Stimulated activated CD8-positive, alpha-beta memory T cell treated with anti-CD3 and anti-CD28 coated beads, Interleukin-15, amount 100 ng/mL, for 24 hours (primary cell): ENCODE measurements at places on chromosomes 2 and 18.

DNA sequence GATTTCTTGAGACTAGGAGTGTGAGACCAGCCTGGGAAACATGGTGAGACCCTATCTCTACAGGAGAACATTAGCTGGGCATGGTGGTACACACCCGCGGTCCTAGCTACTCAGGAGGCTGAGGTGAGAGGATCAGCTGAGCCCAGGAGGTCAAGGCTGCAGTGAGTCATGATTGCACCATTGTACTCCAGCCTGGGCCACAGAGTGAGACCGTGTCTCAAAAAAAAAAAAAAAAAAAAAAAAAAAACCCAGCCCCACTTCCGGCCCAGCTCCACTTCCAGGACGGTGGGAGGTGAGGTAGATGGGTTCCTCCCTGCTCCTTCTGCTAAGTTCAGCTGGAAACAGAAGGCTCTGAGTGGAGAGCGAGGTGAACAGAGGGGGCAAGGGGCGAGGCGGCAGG, 41.4 kb upstream of the NFATC1 start:
- DNase-seq: no peak

- no peak for DNase-seq
Observed at GRCh38 chr2:40043641-40044040, 264.6 kb upstream of the THUMPD2 start.

DNA sequence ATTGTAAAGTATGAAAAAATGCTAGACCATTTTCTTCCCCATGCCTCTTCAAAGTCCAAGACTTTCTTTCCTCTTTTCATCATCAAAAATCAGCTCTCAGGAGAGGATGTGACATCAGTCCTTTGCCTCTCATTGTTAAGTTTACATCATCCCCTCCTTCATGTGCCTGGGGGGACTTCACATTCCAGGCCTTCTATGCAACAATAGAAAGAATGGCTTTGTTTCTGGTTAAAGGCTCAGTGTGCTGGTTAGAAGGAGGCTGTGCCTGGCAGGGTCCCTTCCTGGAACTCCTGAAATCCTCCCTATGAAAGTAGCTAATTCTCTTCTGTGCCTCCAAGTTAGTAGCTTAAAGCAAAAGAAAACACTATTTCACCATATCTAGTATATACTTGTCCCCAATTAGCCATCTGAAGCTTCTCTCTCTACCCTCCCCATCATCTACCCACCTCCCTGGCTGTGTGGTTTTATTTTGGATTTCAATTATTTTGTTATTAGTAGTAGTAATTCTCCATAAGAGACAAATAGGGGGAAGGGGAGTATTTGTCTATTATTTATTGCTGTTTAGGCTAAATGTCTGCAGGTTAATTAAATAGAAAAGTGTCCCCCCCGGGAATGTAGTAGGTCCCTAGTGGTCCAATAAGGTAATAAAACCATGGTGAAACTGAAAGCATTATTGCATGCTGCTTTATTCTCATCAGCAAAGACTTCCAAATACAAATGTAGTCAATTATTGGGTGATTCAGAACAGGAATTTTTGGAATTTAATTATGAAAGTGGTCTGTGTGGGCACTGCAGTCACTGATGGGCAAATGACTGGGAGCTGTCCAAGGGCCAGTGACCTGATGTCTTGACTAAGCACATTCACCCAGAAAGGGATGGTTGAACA, 69.0 kb downstream of the CPO start:
- no peak for DNase-seq

DNA sequence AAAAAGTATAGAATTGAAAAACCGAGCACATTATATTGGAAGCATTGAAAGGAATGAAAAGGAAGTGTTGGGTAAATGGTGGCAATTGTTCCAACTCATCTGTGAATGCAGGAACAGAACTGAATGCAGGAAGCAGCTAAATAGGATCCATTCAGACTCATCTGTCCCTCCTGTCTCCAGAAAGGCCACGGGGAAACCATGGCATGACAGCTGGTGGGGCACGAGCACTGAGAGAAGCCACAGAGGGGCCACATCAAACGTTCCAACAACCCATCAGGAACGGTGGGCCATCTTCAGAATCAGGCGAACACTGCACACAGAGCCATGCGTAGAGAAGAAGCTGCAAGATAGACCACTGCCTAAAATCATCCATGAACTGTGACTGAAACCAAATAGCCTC, 138.5 kb upstream of the SLC35G4 start:
- DNase-seq: no peak

GRCh38 chr2:12318427-12319057, 398.2 kb upstream of the TRIB2 start:
- DNase-seq: no peak

DNA sequence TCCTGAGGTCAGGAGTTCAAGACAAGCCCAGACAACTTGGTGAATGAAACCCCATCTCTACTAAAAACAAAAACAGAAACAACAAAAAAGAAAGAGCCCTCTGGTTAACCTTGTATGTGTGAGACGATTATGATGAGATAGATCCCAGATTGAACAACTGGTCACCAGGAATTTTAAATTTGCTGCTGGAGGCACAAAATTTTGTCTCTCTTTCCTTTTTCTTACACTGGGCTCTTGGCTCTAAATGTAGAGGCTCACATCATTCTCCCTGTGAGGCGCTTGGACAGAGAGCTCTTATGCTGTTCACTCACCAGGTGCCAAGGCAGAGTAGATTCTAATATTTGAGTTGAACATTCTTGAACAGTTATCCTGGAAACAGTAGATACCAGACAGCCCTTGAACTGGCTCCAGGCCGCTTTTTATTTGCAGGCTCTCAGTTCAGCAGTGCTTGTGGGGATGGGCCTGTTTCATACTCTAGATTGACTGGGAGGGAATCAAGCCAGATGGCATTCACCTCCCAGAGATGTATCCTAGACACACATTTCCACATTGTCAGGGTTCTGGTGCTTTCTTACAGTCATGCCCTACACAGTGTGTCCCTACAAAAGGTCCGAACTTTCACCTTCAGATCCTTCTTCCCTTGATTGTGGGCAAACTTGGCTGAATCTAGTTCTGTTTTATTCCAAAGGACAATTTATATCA, 1159.6 kb downstream of the RPIA start:
- no peak for DNase-seq
